ENCODE measurements at places on chromosomes 1 and 21. TPM values are rescaled to one million over a fixed set of nuclear protein-coding genes. Genes with fewer than 3 reads are reported as not detected.

DNA sequence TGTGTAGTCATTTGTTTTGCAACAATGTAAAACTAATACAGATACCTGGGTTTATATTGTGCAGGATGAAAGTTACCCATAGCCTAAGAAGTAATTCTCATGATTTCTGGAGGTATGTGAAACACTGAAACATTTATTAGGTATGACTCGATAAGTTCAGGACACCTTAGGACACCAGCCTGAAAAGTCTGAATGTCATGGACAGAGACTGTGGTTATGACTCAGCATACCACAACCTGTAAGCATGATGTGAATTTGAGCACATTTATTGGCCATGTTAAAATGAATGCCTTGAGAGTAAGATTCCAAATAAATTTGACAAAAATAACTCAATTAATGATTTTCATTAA is 1471.7 kb upstream of the B3GALT2 start:
- no peak for DNase-seq

The DNALI1 gene
- total RNA-seq = 5.4 TPM

DNA sequence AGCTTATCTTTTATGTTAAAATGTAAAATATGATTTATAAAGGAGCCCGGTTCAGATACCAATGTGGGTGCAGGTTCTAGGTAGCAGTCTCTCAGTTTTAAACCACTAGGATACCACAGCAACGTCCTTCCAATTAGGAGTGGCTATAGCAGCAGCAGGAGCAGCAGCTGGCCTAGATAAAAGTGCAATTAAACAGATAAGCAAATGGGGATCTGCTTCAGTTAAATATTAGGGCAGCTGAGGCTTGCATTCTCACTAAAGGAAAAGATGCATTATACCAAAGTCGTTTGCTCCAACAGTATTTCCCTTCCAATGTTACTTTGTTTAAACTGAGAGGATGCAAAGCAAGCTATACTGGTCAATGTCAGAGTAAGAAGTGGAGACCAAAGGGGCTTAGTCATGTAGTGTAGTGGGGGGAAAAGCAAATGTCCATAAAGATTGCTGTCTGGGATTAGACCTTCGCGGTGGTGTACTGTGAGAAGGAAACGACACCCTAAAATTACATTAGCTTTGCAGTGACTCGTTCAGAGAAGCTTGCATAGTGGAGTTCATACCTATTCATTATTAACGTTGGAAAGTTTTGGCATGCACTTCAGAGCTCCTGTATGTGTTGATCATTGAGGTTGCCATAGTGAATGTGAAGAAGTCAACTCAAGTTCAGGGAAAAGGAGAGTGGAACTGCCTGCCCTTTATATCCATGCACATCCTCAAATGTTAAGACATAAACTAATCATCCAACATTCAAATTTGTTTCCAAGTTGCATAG is 272.2 kb downstream of the VAV3 start:
- DNase-seq = no peak

- no peak for DNase-seq
Observed at GRCh38 chr1:9174762-9175161, 45.9 kb upstream of the GPR157 start.

The FMO2 gene
- not detected for total RNA-seq

- DNase-seq = no peak
Observed at GRCh38 chr1:186905561-186905960, 76.8 kb downstream of the PLA2G4A start.

The EXTL1 gene
- 1.2 TPM for total RNA-seq

GRCh38 chr1:27831568-27832410 is 1.2 kb downstream of the PPP1R8 start:
- no peak for DNase-seq

DNA sequence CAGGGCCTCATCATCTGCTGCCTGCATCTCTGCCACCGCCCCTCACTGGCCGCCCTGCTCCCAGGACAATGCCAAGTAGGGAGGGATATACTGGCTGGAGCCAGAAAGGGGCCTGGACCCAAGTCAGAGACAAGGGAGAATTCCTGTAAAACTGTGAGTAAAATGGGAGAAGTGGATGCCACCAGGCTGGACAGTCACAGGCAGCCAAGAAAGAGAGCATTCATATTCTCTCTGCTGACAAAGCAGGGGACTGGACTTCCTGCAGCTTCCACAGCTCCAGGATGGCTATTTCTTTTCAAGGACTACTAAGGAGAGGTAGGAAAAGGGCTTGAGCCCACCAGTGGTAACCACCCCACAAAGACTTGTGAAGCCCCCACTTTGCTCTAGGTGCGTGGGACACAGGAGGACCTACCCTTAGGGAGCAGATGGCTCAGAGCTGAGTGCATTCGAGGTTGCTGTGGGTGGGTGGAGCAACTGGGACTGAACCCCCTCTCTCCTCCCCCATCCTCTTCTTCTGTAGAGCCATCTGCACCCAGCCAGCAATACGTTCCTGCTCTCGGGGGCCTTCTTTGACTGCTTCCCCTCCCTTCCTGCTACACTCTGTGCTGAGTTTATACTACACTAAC is 57.5 kb downstream of the GLIS1 start:
- no peak for DNase-seq

DNA sequence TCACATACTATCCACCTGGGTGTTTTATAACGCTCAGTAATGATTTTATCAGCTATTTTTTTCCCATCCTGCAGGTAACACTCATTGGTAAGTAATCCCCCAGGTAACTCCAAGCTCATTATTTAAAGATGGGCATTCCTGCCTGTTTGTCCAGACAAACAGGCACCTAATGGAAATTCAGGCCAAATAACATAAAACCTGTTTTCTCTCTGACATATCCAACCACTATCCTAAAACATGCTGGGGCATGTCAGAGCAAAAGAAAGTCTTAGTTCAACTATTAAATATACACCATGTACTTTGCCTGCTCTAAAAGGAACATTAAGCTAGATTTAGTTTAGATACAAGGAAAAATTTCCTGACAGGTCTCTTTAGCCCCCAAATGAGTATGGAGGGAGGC is 987.7 kb downstream of the TTLL7 start:
- DNase-seq = no peak

- peak; percentile 63 for DNase-seq
Observed at GRCh38 chr1:66356605-66357004, 177.3 kb upstream of the SGIP1 start.

The GABPB2 gene
- total RNA-seq = 2.8 TPM

The FCER1A gene
- total RNA-seq = not detected

- no peak for DNase-seq
Observed at GRCh38 chr21:46084709-46085108, 13.2 kb upstream of the COL6A2 start.

The KCNN3 gene
- total RNA-seq = 4.0 TPM

DNA sequence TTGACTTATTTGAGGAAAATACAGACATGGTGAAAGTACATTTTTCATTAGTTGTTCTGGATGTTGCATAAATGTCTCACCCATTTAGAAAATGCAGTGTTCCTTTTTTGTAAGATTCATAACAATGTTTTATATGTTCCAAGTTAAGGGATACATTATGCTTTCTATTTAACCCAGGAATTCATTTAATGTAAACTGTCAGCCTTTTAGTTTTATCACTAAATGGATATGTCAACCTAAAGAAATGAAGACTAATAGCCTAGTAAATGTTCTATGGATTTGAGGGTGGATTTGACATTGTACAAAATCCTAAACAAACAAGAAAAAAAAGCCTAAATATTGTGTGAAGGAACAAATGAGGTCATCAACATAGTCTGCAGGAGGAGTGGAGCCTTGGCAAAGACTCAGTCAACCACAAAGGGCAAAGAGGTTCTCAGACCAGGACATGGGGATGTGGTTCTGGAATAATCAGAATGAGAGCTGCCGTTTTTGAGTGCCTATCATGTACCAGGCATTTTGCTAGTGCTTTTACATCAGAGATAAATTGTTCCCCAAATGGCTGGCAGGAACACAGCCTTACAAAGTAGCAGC is 8.8 kb upstream of the INSL5 start:
- DNase-seq = no peak

- no peak for DNase-seq
Observed at GRCh38 chr1:226490426-226490809, 58.1 kb upstream of the STUM start.

DNA sequence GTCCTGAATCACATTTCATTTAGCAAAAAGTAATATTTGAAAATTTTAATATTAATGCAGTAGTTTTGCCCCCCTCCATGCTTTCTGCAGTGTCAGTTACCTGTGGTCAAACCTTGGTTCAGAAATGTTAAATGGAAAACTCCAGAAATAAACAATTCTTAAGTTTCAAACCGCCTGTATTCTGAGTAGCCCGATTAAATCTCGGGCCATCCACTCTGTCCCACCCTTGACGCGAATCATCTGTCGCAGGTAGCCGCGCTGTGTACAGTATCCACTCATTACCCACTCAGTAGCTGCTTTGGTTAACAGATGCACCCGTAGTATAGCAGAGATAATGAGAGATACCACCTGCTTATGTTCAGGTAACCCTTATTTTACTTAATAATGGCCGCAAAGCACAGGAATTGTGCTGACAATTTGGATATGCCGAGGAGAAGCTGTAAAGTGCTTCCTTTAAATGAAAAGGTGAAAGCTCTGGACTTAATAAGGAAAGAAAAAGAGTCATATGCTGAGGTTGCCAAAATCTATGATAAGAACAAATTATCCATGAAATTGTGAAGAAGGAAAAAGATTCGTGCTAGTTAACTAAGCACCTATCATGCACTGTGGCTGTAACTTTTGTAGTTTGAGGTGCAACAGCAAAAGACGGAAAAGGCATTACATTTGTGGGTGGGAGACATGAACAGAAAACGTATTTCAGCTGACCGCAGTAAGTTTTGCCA is 889 bp upstream of the SCYL3 start:
- no peak for DNase-seq

The PAQR6 gene
- total RNA-seq = 4.2 TPM

The TMEM50B gene
- 19.1 TPM for total RNA-seq

GRCh38 chr1:172662464-172663109 is 3.7 kb downstream of the FASLG start:
- no peak for DNase-seq
